ENCODE measurements at places on chromosomes 5 and 9.

DNA sequence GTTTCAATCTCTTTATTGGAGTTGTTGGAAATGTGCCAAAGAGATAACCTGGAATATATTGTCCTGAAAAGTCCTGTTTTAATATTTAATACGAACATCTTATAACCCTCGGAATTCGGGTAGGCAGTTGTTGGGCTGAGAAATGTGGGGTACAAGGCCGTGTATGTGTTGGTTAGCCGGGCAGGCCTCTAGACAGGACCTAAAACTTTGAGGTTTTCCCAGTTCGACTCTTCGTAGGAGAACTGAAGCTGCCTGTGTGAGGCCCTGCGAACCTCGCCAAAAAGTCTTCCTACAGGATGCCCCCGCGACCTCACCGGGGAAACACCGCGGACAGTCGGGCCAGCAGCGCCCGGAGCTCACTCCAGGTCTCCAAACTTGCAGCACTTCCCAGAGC lies 583 bp upstream of the TJP2 start:
- DNase-seq, result no peak

DNA sequence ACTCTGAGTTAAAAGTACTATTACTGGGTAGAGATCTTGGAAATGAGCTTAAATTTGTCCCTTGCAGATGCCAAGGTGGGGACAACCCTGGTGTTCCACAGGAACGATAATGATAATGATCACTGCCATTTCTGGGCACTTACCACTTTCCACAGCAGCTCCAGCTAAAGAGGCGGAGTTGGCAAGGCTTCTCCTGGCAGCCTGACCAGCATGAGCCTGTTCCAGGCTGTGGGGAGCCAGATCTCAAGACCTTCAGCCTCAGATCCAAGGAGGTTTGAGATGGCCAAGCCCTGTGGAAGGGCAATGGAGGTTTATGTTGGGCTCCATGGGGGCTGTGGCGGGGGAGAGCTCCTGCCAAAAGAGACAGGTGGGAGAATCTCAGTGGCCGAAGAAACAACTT lies 244.9 kb upstream of the MVB12B start:
- no peak for DNase-seq

- DNase-seq, result no peak
These were observed 100.7 kb upstream of the MVB12B start for GRCh38 chr9:126225611-126226609.

GRCh38 chr5:62521319-62521718 lies 57.3 kb upstream of the LRRC70 start:
- no peak for DNase-seq
